Stimulated activated CD8-positive, alpha-beta memory T cell treated with anti-CD3 and anti-CD28 coated beads, Interleukin-7, amount 100 ng/mL, for 1 hour (primary cell): ENCODE measurements at places on chromosomes 13 and 19.

- DNase-seq = peak; percentile 26
Measured at GRCh38 chr19:19115954-19116353, 22.3 kb downstream of the TMEM161A start.

- no peak for DNase-seq
Measured at GRCh38 chr13:39444866-39445265, 158.1 kb downstream of the LHFPL6 start.

- DNase-seq = no peak
Measured at GRCh38 chr19:55678121-55678671, 3.2 kb downstream of the EPN1 start.

GRCh38 chr19:51161266-51161665 is 19.2 kb downstream of the SIGLEC7 start:
- DNase-seq = no peak

DNA sequence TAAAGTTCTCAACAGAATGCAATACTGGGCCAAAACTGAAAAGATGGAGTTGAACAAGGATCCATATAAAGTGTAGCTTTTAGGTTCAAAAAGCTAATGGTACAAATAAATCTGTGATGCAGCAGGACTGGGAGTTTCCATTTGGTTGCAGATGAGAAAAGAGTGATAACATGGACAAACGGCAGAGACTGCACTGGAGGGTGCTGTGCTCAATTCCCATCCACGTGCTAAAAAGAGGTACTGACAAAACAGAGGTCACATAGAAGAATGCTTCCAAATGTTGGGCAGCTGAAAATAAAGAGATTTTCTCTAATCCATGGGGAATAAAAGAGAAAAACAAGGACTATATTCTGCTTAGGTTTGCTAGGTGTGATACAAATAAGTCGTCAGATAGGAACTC is 461.6 kb downstream of the LIG4 start:
- DNase-seq = no peak

DNA sequence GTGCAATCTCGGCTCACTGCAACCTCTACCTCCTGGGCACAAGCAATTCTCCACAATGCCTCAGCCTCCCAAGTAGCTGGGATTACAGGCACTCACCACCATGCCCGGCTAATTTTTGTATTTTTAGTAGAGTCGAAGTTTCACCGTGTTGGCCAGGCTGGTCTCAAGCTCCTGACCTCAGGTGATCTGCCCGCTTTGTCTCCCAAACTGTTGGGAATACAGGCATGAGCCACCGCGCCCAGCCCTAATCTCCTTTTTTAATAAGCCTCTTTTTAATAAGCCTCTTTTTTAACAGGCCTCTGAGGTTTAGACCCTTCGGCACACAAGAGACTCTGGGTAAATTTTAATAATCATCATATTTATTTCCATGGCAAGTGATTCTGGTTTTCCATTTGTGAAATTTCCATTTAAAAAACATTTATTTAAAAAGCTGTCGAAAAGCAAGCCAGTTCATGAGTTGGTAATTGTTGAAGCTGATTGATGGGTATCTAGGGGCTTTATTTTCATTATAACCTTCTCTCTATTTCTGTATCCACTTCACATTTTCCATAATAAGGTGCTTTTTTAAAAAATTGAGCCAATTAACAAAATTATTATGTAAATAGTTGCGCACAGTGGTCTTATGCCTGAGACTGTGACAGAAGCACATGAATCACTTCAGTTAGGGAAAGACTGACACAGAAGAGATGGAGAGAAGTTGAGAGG is 11.8 kb downstream of the POU2F2 start:
- DNase-seq = no peak

GRCh38 chr13:111115061-111115964 is at the start of gene ARHGEF7:
Gene ARHGEF7 (plus strand): TSS chr13:111115310. CDS start chr13:111115527, 217 bp downstream.
- no peak for DNase-seq

DNA sequence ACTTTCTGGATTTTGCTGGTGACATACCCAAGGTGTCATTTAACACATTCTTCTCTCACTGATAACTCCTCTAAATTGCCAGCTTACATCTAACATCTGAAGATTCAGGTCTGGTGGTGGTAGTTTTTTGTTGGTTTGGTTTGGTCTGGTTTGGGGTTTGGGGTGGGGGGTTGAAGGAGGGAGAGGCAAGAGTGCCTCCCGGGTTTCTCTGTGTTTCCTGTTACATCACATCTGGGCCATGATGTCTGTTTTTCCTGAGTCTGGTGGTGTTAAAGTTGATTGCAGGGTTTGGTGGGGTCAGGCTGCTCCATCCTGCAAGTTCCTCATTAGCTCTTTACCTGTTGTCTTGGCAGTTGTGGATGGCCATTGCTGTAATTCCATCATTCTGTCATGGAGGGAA is 155.8 kb upstream of the UBL3 start:
- DNase-seq = no peak

GRCh38 chr19:20273376-20273775 is 106.4 kb downstream of the ZNF486 start:
- DNase-seq = no peak

DNA sequence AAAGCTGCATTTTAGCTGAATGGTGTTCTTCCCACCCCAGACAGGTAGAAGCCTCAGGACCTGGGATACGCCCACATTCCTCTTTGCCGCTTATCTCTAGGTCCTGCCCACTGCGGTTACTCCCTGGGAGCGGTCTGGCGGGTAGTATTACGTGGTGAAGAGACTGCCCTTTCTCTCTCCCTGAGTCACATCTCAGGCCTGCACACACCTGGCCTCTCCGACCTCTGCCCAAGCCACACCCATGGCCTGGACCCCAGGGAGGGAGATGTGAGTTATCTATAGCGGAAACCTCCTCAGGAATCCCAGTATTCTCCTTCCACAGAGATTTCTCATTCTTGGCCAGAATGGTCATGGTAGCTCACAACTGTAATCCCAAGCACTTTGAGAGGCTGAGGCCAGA is 17.3 kb downstream of the RHPN2 start:
- DNase-seq = no peak

GRCh38 chr13:98843482-98843877 is 91.0 kb upstream of the SLC15A1 start:
- DNase-seq = no peak

DNA sequence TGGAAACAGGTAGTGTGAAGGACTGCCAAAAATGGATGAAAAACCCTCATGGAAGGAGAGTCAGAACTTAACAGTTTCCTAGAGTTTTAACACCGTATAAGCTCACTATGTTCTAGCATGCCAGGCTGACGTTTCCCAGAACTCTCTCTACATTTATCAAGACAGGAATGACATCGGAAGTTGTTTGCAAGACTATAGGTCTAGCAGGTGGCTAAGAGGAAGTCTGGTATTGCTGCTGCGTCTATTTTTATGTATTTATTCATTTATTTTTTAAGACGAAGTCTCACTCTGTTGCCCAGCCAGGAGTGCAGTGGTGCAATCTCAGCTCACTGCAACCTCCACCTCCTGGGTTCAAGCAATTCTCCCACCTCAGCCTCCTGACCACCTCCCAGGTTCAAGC is 20.5 kb upstream of the ARL11 start:
- DNase-seq = no peak

- DNase-seq = no peak
Measured at GRCh38 chr19:46283771-46284170, 13.1 kb upstream of the HIF3A start.

- no peak for DNase-seq
Measured at GRCh38 chr13:52695856-52696255, 43.2 kb downstream of the SUGT1 start.

GRCh38 chr13:39803156-39803555 is 147.7 kb downstream of the COG6 start:
- DNase-seq = no peak

DNA sequence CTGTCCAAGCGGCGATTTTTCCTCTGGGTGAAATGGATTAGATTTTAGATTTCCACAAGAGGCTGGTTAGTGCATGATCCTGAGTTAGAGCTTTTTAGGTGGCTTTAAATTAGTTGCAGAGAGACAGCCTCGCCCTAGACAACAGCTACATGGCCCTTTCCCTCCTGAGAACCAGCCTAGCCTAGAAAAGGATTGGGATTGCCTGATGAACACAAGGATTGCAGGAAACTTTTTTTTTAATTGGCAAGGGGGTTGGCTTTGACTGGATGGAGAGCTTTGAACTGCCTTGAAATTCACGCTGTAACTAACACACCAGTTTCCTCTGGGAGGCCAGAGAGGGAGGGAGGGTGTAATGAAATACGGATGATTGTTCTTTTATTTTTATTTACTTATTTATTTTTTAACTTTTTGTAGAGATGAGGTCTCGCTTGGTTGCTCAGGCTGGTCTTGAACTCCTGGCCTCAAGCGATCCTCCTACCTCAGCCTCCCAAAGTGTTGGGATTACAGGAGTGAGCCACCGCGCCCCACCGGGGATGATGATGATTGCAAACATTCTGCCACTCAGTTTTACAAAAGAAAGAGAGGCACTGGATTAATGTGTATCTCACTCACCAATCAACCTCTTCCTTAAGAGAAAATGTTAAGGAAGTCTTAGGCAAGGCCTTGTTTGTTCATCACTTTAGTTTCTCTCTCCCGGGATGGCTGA is 1.9 kb downstream of the LDLR start:
- DNase-seq = no peak

DNA sequence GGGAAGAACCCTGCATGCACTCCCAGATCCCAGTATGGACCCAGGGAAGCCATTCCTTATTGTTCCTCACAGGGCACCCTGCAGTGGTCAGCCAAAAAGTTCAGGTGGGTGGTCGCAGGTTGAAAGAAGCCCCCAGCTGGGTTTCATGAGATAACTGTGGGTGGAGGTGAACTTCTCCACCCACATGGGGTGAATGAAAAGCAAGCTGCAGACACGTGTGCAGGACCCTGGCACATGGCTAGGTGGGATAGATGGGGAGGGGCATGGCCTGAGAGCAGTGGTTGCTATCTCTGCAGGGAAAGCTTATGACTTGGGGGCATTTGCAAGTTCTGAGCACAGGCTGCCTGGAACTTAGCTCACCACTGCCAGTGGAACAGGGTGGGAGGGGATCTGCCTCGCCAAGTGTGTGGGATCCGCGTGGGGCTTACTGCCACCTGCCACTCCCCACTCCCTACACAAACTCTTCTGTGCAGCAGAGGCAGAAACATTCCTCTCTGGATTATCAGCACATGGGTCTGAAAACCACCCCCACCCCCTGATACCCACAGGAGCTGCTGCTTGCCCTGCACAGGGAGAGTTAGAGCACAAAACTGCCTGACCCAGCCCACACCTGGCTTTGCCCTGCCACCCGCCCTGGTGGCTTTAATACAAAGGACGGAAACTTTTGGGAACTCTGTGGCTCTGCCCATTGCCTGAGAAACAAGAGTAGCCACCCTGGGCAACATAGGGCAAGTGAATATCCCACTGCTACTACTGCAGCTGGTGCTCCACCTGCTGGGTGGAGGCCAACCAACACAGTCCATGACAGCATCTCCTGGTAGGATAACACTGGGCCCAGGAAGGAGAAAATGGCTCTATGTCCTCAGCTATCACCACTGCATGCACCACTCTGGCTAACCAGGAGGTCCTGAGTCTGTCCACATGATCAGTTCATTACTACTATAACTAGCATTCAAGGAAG is 24.4 kb downstream of the PLA2G4C start:
- DNase-seq = no peak

- DNase-seq = no peak
Measured at GRCh38 chr19:37763488-37763887, 15.9 kb downstream of the ZNF573 start.

DNA sequence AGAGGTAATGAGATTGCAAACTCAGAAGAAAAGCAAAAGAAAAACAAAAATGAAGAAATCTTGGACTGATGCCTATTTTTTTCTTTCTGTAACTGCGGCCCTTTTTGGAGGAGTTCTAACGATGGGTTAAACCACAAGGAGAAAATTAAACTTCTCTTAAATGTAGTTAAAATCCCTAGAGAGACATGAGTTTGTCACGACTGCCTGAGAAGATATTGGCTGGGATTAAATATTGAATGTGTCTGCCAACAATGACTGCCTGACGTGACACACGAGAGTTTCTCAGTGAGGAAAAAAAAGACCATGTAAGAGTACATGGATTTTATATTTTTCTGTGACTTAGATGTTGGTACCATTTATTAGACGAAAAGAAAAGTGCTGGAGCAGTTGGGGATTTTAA is 1013.4 kb downstream of the PCDH9 start:
- no peak for DNase-seq

GRCh38 chr13:110371550-110372465 is 64.7 kb downstream of the COL4A2 start:
- no peak for DNase-seq

- DNase-seq = no peak
Measured at GRCh38 chr13:110261166-110262081, 45.5 kb downstream of the COL4A1 start.

GRCh38 chr13:67175836-67176459 is 54.2 kb downstream of the PCDH9 start:
- no peak for DNase-seq

DNA sequence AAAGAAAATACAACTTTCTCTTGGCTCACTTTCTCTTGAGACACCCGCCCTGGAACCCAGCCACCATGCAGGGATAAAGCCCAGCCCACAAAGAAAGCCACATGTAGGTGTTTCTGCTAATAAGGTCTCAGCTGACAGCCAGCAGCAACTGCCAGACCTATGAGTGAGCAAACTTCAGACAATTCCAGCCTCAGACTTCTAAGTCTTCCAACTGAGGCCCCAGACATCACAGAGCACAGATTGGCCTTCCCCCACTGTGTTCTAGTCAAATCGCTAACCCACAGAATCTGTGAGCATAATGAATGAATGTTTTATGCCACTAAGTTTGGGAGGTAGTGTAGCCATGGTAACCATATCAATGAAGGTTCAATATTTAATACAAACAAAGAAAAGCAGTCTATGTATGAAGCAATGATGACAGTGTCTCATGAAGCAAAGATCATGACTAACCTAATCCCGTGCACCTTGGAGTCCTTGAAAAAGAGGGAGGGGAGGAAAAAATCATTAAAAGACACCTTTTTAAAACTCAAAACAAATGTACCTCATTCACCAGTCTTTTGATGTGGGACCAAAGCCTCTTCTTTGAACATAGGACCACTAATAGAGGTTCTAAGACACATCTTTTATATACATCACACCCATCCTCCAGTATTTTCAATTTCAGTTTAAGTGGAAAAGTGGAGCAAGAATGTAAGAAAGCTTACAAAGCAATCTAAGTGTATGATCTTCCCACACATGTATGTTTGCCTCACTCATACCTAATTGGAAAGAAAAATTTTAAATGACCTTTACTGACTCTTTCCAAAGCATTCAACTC is 6.2 kb downstream of the MRPS31 start:
- no peak for DNase-seq
